ENCODE measurements at places on chromosomes 1 and 21.

- no peak for DNase-seq
Observed at GRCh38 chr1:94395748-94396309, 22.4 kb upstream of the ABCD3 start.

DNA sequence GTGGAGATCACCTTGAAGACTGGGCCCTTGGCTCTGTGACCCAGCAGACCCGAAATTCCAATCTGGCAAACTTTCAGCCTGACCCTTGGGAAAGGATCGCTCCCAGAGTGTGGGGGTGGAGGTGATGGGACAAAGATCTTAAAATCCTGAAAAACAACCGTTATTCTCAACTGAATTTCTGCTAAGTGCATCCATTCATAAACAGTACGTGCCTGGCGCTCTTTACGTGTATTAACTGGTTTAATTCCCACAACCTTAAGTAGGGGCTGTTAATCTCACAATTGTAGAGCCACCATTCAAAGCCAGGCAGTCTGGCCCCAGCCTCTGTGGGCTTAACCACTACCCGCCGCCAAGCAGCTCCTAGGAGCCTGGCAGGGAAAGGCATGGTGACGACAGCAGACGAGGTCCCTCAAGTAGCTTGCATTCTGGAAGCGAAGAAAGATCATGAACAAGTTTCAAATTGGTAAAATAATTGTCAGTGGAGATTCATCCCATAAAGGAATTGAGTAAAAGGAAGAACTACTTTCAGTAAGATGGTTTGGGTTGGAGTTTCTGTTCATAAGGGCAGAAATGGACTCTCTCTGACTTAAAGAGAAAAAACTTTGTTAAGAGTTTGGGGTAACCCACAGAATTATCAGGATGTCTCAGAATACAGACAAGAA lies 11.4 kb upstream of the RGS16 start:
- DNase-seq: peak; percentile 60

DNA sequence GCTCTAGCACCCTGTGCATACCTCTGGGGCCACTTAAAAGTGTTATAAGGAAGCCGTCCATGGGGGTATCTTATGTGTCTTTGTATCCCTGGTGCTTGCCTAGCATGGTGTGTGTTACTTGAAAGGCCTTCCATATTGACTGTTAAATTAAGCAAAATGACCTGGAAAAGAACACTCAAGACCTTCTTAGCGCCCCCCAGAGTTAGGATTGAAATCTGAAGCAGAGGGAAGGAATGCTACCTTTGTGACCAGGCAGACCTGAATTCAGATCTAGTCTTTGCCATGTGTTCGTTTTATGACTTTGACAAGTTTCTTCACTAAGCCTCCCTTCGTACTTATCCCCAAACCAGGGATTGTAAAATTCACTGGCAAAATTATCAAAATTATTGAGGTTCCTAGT lies 59.9 kb downstream of the SLC22A15 start:
- DNase-seq: no peak

GRCh38 chr1:95230256-95230655 lies 3.8 kb upstream of the RWDD3 start:
- DNase-seq: no peak

DNA sequence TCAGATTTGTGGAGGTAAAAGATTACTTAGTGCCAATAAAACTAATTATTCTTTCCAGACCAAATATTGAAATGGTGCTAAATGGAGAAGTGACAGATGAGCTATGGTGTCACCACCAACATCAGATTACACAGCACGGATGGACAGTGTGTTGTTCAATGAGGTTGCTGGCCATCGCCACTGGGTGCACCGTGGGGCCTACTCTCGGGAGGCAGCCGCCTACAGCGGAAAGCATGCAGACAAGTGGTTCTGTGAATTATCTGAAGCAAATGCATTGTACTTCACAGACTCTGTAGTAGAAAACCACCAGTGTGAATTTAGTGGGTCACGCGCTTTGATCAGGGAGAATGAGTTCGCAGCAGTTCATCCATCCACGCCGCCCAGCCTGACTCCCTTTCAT lies 42.3 kb downstream of the GNG4 start:
- DNase-seq: no peak

DNA sequence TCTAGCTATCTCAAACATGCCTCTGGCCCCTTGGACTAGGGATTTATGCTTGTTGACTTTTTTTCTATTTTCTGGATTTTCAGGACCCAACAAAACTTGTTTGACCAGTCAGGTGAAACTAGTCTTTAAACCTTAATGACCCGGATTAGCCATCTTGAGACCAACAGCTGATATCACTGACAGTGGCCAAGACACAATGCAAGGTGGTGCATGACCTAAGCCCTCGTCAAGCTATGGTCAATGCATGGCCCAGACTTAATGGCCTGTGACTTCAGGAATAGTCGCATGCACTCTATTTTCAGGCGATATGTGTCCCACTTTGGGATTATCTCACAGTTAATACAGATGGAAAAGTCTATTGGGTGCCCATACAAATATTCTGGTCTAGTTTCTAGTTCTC lies 190.4 kb downstream of the ZBTB18 start:
- no peak for DNase-seq

- DNase-seq: no peak
Observed at GRCh38 chr1:241208910-241209379, 148.1 kb downstream of the RGS7 start.

DNA sequence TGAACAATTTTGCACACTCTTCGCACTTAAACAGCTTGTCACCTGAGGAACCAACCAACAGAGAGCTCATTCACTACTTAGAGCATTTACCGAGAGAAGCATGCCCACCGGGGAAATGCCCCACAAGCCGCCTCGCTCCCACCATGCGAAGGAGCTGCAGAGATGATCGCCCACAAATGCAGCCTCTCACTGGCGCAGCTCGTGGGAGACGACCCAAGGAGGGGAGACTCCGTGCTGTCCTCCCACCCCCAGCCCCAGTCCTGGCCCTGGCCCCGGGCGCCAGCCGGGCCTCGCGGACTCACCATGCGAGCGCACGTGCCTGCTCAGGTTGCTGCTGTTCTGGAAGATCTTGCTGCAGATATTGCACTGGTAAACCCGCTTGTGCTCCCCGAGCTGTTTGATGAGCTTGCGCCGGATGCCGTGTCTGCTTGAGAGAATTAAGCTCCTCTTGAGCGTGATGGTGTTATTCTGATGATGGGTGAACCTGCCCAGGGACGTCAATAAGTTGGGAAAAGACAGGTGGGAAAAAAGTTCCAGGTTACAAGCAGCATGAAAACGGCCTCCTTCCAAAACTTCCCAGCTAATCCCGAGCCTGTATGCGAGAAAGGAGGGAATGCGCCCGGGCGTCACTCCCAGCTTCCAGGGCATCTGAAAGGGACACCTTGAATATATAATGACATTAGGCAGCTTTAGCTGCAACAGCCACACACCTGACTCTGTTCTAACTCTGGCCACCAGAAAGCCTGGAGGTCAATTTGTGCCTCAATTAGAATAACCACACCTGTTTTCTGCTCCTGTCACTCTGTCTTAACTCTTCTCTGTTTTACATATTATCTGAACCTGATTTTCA lies 42.8 kb downstream of the PRDM15 start:
- no peak for DNase-seq

GRCh38 chr1:110707232-110707631 lies 32.5 kb upstream of the KCNA3 start:
- no peak for DNase-seq

DNA sequence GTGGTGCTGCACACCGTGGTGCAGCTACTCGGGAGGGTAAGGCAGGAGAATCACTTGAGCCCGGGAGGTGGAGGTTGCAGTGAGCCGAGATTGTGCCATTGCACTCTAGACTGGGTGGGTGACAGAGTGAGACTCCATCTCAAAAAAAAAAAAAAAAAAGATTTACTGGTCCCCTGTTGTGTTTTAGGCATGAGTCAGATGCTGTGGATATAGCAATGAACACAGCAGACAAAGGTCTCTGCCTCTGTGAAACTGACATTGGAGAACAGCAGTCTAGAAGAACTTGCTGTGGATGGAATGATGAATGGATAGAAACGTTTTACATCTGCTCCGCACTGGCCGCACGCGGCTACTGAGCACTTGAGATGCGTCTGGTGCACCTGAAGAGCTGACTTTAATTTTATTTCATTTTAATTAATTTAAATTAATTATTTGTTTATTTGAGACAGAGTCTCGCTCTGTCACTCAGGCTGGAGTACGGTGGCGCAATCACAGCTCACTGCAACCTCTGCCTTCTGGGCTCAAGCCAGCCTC lies 24.5 kb upstream of the EPHA2 start:
- DNase-seq: peak; percentile 72

DNA sequence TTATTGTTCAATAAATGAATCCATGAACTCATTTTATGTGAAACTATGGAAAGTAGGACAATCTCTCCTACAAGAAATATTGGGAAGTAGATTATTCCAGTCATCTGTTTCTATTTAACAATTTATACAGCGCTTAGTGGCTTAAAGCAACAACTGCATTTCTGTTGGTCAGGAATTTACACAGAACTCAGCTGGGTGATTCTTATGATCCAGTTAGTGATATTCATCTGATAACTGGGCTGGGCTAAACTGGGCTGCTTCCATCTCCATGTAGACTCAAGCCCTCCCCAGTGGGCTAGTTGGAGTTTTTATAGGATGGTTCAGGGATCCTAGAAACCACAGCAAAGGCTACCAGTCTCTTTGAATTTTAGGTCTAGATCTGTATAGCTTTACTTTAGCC lies 497.9 kb upstream of the NEGR1 start:
- no peak for DNase-seq

- DNase-seq: no peak
Observed at GRCh38 chr1:118321840-118322239, 136.8 kb upstream of the SPAG17 start.

GRCh38 chr1:101444381-101444780 lies 207.6 kb downstream of the S1PR1 start:
- DNase-seq: no peak

DNA sequence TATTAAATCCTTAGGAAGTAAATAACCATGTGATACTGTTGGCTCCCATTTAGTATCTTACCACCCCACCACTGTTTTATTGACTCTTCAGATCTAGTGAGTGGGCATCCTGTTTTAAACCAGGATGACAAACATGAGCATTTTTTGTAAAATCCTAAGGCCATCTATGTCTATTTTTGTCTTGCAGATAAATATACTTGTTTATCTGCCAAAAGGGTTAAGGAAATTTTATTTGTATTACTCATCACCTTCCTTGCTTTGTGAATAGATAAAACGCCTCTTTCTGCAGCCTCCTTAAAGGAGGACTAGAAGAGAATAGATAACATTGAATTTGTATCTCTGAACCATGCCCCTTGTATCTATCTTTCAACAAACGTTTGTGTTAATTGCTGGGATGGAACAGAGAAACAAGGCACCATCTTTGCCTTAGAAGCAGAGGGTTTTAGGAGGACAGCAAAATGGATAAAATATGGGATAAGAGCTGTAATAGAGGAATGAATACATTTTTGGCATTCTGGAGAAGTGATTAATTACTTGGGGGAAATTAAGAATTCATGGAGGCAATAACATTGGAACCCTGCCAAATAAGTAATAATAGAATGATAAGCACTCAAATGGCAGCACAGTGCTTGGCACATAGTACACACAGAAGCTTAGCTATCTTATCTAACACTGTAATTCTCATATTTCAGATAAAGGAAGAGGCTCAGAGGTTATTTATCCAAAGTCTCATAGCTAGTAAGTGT lies 14.7 kb downstream of the YTHDF2 start:
- peak; percentile 65 for DNase-seq

DNA sequence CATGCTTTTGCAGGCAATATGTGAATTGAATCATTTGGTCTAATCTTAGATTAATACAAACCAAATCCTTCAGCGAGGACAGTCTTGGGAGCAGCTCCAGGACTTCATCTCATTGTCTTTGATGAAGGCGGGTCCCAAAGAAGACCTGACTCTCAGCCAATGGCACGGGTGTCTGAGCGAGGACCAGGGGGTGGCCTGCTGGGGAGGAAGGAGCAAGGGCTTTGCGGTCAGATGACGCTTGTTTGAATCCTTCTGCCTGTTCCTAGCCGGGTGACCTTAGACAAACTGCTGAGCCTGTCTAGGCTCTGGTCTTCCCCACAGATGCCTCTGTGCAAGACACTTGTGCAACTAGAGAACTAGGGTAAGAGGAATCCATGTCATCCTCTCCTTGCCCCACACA lies 312.1 kb upstream of the VAMP3 start:
- DNase-seq: no peak

DNA sequence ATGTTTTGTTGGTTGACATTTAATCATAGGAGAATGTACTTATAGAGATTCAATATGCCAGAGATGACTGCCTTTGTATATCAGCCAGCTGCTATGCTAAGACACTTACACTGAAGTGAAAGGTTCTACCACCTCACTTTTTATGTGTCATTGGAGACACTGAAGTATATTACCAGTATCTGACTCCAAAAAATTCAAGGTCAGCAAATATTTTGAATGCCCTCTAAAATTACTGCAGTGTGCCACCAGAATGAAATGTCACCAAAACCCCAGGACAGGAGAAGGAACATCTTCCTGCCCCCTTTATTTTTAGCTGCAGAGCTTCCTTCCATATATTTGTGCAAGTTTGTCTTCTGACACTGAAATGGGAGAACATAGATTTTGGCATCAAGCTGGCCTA lies 141.5 kb downstream of the LRRC40 start:
- DNase-seq: no peak

- DNase-seq: peak; percentile 59
Observed at GRCh38 chr1:241972703-241973369, 15.3 kb downstream of the BECN2 start.

DNA sequence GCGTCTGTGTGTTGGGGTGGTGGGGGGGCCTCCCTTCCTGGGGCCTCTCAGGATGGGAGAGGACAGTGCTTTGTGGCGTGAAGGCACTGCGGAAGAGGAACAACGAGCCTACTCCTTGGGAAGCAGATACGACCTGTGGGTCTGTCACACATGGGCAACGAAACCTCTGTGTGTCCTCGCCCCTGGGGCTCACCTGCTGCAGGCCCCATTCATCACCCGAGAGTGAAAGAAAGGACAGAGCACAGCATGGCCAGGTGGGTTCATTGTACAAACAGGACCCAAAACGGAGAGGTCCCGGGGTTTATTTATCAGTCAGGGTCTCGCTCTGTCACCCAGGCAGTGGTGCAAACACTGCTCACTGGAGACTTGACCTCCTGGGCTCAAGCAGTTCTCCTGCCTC lies 40.1 kb upstream of the LIN9 start:
- no peak for DNase-seq
